Hematopoietic multipotent progenitor cell treated with erythropoietin and hydrocortisone succinate and interleukin-3 and kit ligand, for 4 days (in vitro differentiated cells): ENCODE measurements at places on chromosomes 7 and 10.
A peak's percentile ranks its signal among the peaks of the same experiment; 100 is the strongest.

- no peak for DNase-seq
These were observed 148.2 kb downstream of the PRKAG2 start for GRCh38 chr7:151728746-151729145.

DNA sequence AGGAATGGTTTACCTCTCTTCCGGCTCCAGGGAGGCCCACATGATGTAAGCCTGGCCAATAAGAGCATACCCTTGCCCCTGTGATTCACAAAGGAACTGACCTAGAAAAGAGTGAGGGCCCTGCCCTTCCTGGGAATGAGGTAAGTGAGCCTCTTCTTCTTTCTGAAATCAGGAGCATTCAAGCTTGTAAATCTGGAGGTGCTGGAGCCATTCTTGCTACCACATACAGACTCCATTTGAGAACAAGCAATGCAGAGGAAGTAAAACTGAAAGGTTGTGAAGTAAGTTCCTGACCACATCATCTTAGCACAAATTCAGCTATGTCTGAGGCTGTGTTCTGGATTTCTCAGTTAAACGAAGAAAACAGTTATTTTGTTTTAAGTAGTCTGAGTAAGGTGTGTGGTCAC is 132.2 kb downstream of the CD36 start:
- peak; percentile 5 for DNase-seq

DNA sequence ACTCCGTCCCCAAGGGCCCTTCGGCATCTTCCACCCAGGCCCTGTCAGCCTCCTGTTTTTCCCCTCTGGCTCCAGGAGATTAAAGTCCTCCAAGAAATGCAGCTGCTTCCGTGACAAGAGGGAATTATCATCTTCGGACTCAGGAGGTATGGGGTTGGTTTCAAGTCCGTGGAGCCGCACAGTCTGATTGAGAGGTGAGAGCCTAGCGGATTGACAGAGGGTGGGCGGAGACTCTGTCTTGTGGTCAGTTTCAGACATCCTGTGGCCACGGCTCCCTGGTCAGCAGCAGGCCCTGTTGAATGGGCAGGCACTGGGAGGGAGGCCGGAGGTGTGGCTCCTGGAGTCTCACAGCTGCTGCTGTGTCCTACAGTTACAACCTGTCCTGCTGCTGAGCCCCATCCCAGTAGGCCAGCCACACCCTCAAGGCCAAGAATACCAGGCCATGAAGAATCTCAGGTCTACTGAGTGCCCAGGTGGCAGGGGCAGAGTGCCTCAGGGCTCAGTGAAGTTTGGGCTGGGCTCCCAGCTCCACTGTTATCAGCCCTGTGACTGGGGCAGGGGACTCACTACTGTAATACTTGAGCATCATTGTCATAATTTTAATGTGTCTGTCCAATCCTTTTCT is 49.3 kb upstream of the ZNF716 start:
- no peak for DNase-seq

DNA sequence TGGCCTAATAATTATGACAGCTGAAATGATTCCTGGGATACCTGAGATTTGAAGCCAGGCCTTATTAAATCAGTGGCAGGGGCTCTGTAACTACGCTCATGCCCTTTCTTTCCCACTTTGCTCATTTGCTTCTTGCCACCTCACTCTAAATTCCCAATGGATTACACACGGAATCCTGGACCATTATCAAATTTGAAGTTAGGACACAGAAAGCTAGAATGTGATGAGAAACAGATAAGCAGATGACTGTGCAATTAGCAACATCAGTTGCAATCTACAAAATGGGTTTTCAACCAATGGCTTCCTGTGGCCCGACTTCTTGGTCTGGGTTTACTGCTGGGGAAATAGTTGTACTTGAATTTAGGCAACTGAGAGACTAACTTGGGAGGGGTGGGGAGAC is 374.3 kb downstream of the INHBA start:
- no peak for DNase-seq

DNA sequence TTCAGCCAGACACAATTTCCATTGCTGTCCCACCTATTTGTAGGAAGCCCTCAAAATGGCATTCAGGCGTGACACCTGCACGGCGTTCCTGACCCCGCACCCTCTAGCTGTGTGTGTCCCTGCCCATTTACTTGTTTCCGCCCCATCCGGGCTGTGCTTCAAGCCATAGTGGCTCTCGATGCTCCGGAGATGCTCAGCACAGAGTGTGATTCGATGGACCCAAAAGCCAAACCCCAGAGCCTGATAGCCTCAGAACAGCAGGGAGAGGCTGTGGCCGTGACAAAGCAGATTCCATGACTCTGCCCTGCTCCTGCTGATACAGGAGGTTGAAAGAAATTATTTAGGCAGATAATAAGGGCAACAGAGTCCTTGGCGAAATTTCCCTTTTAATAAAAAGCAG is 13.4 kb downstream of the BUD31 start:
- DNase-seq: peak; percentile 46

GRCh38 chr7:121739465-121739864 is 133.5 kb upstream of the PTPRZ1 start:
- no peak for DNase-seq

DNA sequence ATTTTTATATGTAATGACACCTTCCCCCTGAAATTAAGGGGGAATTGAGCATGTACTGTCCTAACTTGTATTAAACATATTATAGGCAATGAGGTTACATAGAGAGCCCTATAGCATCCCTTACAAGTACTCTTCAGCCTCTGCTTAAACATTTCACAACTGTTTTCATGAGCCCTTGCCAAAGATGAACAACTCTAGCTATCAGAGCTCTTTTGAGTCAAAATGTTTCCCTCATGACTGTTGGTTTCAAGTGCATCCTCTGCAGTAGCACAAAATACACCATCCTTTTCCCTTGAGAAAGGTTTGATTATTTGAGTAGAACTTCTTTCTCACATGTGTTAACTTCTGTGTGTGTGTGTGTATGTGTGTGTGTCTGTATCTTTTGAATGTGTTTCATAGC is 1157.6 kb upstream of the CELF2 start:
- DNase-seq: no peak

DNA sequence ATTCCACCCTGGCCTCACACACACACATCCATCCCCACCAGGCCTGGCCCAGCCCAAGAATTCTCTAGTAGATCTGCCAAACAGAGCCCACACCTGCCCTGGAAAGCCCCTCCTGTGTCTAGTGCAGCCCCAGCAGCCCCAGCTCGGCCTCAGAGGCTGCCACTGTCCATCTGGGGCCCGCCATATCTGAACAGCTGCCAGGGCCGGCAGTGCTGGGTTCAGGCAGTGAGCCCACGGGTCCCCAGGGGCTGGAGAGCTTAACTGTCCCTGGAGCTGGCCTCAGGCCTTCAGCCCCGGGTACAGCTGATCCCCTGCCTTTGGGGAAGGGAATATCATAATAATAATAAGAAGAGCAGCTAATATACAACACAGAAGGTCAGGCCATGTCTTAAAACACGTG is 574 bp downstream of the MYL10 start:
- DNase-seq: no peak

- no peak for DNase-seq
These were observed 83.9 kb upstream of the ITGB1 start for GRCh38 chr10:33041783-33042437.

DNA sequence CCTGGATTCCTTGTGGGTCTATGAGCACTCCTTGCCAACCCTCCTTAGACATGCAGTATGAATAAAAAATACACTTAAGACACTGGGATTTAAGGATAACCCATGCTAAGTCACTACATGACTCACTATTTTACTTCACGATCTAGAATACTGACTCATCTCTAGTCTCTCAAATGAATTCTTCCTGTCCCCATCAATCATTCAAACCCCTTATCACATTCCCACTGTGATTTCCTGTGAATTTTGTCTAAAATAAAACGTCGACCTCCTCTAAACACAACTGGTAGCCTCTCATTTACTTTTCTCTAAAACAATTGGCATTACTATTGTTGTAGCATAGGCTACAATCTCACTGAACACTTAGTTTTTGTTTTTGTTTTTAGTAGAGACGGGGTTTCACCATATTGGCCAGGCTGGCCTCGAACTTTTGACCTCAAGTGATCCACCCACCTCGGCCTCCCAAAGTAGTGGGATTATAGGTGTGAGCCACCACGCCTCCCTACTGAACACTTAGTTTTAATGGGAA is 3.9 kb upstream of the IQUB start:
- DNase-seq: peak; percentile 18

- DNase-seq: no peak
These were observed 16.5 kb upstream of the WIPI2 start for GRCh38 chr7:5173496-5173895.

DNA sequence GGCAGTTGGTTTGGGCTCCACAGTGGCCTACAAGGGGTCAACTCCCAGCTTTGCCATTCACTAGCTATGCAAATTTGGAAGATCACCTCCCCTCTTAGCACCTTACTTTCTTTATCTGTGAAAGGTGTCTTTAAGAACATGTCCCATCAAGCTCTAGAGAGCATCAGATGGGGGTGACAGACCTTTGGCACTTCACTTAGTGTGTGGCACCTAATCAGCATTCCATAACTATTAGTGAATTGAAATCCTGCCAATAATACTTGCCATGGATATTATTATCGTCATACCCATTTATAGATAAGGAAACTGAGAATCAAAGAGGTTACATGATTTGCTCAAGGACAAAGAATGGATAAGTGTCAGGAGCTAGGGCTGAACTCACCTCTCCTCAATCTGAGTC is 51.9 kb downstream of the PLPP4 start:
- no peak for DNase-seq

DNA sequence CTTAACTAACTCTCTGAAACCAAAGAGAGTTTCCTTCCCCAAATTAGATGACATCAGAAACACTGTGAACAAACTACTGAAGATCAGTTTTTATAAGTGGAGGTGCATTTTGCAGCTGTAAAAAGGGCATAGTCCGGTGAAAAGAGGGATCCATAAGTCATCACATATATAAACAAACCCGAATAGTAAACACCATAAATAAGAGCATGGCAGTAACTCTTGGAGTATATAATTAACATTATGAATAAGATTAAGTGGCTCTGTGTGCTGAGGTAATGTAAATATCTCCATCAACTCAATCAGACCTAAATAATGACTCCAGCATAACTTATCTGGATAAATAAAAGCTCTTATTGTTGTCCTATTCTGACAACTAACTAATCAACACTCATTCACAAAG is 43.0 kb upstream of the SHTN1 start:
- no peak for DNase-seq

DNA sequence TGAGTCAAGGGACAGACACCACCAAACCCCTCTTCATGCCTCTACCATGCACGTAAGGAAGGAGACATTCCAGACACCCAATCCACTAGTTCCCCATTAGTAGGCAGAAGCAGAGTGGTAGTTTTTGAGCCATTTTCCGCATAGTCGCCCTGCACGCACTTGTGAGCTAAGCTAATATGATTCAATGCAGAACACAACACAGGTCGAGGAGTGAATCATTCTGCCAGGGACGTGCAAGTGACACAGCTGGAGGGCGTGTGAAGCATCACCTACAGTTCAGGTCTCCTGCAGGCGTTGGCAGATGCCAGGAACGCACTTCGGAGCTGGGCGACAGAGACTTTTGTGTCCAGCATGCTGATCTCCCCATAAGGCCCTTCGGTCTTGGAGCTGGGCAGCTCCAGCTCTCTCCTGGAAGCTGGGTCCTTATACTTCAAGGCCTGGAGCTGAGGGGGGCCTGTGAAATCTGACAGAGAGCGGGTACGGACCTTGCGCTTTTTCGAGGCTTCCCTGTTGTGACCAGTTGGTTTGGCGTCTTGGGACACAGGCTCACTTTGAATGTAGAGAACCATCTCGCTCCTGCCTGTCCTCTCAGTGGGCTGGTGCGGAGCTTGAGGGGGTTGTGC is 102.4 kb downstream of the SVIL start:
- DNase-seq: no peak
